Omental fat pad (tissue), 4 donors: ENCODE measurements at places on chromosomes 16 and 17.

DNA sequence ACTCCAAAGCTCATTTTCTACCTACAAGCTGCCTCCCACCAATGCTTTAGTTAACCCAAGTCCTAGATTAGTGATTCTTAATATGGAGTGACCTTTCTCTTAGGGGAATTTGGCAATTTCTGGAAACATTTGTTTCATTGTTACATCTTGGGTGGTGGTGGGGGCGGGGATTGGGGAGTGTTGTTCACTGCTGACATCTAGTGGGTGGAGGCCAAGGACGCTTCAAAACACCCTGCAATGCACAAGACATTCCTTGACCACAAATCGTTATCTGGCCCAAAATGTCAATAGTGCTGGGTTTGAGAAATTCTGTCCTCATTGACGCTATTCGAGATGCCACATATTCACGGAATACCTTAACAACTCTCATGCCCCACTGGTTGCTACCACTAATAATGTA, 282.9 kb downstream of the RBFOX1 start:
- no peak for DNase-seq

DNA sequence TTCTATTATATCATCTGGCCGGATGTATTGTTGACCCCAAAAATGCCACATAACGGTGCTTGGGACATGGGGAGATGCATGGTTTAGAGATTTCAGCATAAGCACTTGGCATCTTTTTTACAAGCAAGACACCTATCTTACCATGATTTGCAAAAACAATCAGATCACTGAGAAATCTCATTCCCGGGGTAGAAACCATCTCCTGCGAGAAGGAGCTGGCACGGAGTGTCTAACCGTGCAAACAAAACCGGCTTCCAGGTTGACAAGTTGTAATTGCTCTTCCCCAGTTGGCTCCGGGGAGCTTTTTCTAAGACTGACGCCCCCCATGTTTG, 1.0 kb downstream of the SLC16A6 start:
- DNase-seq: no peak

- DNase-seq: no peak
These were observed 2.0 kb downstream of the MAF start for GRCh38 chr16:79598348-79599181.

- DNase-seq: no peak
These were observed 7.8 kb upstream of the DUS1L start for GRCh38 chr17:82073446-82073845.

GRCh38 chr16:78842950-78843349, 743.5 kb downstream of the WWOX start:
- DNase-seq: no peak

GRCh38 chr16:21208446-21209230, 2.7 kb downstream of the ZP2 start:
- DNase-seq: no peak

- no peak for DNase-seq
These were observed 28.5 kb upstream of the TRAP1 start for GRCh38 chr16:3745751-3746355.
